ELF-1 (cell line): ENCODE measurements at places on chromosomes 16 and 17.

DNA sequence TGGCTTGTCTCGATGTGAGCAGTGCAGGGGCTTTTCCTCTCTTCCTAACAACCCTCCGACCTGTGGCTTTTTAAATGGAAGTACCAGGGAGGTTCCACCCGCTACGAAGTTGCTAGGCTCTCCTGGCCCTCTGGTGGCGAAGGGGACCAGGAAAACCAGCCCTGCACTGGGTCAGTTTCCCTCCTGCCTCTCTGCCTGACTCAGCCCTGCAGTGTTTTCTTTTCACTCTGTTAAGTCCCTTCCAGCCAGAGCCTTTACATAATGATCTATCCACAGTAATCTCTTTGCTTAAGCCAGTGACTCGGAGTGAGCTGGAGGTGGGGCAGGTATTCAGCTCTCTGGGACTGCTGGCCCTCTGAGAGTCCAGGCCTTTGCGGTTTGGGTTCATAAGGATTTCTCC is 331.3 kb upstream of the EEF2KMT start:
- peak; percentile 77 for DNase-seq

DNA sequence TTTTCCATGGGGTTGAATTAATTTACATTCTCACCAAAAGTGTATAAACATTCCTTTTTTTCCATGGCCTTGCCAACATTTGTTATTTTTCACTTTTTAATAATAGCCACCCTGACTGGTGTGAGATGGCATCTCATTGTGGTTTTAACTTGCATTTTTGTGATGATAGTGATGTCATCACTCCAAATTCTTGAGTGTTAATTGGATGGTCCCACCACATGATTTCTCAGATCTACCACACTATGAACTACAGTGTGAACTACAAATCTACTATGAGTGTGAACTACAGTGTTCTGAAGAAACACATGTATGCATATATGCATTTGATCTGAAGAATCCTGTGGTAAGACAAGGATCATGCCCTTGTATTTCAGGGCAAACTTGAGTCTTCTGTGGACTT is 340.1 kb downstream of the ABCC12 start:
- DNase-seq, result no peak

DNA sequence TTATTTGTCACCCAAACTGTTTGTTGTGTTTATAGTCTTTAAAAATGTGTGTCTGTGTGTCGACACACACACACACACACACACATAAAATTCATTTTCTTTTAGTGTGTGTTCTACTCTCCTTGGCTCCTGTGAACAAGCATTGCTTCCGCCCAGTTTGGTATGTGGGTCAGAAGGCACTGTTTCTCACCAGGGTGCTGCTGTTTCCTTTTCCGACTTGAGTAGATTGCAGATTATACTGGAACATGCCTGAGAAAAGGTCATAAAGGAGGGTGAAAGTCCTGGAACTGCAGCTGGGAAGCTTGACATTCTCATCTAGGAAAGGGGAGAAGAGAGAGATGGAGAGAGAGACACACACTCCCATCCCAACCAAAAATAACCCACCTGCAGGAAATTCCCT is 330.3 kb downstream of the BCAS3 start:
- DNase-seq, result peak; percentile 5

- DNase-seq, result no peak
Observed at GRCh38 chr17:65035704-65036103, 20.8 kb downstream of the GNA13 start.

GRCh38 chr16:50058091-50058771 is 7.5 kb upstream of the HEATR3 start:
- DNase-seq, result no peak

GRCh38 chr16:77273-77806 is 685 bp upstream of the MPG start:
- peak; percentile 82 for DNase-seq

DNA sequence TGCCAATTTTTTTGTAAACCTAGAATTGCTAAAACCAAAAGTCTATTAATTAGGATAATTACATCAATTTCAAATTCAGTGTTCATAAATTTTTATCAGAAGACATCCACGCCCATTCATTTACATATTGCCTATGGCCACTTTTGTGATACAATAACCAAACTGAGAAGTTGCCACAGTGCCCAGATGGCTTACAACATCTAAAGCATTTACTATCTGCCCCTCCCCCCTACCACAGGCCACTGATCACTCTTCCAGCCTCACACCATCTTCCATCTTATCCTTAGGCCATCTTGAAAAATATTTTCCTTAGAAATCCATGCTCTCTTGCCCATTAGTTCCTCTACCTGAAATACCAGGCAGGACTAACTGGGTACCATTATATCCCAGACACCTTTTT is 6.3 kb upstream of the PRKAR1A start:
- no peak for DNase-seq

- DNase-seq, result no peak
Observed at GRCh38 chr16:49623501-49624266, 232.2 kb downstream of the ZNF423 start.

DNA sequence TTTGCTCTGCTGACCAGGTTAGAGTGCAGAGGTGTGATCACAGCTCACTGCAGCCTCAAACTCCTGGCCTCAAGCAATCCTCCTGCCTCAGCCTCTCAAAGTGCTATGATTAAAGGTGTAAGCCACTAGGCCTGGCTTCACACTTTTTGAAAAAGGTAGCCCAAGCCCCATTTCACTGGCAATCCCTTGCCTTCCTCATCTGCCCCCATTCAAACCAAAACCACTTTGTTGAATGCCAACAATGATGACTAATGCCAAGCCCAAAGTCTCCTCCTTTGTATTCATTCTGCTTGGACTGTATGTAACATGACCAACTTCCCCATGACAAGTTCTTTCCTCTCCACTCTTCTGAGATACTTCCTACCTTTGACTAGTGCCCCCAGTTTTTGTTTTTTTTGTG is 33.1 kb downstream of the N4BP1 start:
- no peak for DNase-seq

DNA sequence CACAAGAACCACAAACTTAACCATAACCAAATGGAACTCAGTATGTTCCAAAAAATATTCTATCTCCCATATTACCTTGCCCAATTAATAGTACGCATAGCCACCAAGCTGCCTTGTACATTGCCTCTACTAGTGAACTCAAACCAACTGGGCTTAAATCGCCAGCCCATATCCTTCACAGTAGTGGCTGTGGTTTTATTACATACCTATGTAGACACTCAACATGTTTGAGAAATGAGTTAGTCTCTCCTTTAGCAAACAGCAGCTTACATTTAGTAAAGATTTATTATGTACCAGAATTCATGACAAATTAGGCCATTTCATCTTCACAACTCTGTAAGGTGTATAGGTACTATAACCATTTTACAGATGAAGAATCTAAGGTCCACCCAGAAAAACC is 41.4 kb downstream of the GRB2 start:
- DNase-seq, result no peak

DNA sequence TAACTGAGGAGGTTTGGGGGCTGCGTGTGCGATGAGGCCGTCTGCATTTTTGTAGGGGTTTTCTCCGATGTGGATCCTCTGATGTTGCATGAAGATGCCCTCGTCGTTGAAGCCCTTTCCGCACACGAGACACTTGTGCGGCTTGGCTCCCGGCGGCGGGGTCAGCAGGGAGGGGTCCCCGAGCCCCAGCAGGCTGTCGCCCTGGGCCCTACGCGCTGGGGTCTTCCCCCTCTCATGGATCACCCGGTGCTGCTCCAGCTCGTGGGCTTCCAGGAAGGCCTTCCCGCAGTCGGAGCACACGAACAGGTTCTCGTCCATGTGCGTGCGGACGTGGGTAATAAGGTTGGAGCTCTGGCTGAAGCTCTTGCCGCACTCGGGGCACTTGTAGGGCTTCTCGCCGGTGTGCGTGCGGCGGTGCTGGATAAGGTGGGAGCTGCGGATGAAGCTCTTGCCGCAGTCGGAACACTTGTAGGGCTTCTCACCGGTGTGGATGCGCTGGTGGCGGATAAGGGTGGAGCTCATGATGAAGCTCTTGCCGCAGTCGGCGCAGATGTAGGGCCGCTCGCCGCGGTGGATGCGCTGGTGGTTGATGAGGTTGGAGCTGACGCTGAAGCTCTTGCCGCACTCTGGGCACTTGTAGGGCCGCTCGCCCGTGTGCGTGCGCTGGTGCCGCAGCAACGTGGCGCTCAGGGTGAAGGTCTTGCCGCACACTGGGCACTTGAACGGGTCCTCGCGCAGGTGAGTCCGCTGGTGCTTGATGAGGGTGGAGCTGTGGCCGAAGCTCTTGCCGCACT is 4.3 kb downstream of the ZNF629 start:
- no peak for DNase-seq

GRCh38 chr17:72953621-72954020 is 138.9 kb downstream of the SLC39A11 start:
- DNase-seq, result no peak

DNA sequence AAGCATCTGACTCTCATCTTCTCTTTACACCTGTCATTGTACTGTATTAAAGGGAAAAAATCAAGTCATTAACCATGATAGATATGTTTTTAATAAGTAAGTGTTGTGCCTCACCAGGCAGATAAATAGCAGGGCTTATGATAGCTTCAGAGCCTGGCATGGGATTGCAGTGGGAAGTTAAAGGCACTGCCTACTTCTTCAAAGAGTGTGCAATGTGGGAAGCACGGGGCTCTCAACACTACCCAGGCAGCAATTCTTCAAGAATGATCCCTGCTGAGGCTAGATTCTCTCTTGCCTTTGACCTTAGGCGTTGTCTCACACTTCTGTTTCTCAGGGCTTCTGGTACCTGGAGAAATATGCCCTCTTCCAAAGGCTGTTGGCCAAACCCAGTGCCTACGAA is 297.3 kb downstream of the MAF start:
- DNase-seq, result no peak

DNA sequence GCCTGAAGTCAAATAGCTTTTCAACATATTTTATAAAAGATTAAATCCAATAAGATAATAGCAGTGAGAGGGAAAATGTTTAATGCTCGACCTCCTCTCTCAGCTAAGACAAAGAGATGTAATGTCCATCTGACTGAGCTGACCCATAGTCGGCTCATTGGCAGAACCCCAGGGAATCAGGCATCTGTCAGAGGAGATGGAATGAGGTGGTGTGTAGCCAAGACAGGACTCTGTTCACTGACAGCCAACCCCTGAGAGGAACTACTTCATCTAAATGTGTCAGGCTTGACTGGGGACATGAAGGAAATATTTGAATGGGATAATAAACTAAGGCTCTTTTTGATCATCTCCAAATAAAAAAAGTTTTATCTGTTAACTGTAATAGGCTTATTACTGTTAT is 188.0 kb downstream of the CDH11 start:
- no peak for DNase-seq

GRCh38 chr17:76397687-76398522 is 13.5 kb downstream of the SPHK1 start:
- peak; percentile 86 for DNase-seq

GRCh38 chr17:67121316-67121891 is 77.0 kb downstream of the CACNG1 start:
- no peak for DNase-seq

GRCh38 chr17:31582151-31582907 is 190.9 kb downstream of the RAB11FIP4 start:
- DNase-seq, result no peak

GRCh38 chr16:68257251-68257905 is 6.9 kb upstream of the SLC7A6 start:
- no peak for DNase-seq

GRCh38 chr16:89453501-89454321 is 36.6 kb downstream of the ANKRD11 start:
- DNase-seq, result peak; percentile 34

GRCh38 chr17:7530023-7530900 is 18.6 kb upstream of the TNFSF12 start:
- no peak for DNase-seq

GRCh38 chr16:85564277-85565051 is 48.7 kb upstream of the GSE1 start:
- no peak for DNase-seq

- DNase-seq, result no peak
Observed at GRCh38 chr16:79415983-79416640, 184.4 kb downstream of the MAF start.

GRCh38 chr17:81934098-81934757 is 2.9 kb downstream of the PYCR1 start:
- no peak for DNase-seq

DNA sequence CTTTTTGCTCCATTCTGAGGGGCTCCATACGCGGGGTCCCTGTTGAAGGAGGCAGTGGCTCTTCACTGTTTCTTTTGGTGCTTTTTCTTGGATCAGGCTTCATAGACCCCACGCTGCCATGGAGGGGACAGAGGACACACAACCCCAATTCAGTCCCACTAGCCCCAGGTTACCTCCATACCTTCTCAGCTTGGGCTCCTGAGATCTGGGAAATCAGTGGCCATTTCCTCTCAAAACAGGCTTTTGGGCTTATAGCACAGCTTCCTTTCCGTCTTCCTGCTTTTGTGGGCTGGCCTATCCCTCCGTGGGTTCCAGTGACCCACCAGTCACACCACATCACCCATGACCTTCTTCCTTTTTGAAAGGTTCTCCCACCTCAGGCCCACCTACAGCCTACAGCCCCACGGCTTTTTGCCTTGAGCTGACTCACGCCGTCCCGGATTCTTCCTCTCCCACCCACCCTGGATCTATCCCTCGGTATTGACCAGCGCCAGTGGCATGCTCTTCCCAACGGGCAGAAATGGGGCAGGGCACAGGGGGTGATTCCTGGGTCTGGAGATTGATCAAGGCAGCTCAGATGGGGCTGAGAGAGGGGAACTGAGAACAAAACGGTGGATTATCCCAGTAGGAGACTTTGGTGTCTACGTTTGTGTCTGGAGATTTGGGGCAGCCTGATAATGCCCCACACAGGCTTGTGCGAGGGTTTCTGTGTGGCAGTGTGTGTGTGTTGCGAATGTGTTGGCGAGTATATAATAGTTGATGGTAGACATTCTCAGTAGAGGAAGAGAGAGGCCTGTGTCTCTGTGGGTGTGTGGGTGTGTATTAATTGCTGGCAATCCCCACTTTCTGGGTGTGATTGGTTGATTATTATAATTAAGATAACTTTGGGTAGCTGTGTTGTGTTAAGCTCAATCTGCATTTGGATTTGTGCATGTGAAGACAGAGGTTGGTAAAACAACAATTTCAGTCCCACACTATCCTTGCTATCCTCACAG is 3.8 kb downstream of the TBX21 start:
- DNase-seq, result no peak

- DNase-seq, result peak; percentile 53
Observed at GRCh38 chr17:55641676-55642081, 81.0 kb downstream of the TMEM100 start.

DNA sequence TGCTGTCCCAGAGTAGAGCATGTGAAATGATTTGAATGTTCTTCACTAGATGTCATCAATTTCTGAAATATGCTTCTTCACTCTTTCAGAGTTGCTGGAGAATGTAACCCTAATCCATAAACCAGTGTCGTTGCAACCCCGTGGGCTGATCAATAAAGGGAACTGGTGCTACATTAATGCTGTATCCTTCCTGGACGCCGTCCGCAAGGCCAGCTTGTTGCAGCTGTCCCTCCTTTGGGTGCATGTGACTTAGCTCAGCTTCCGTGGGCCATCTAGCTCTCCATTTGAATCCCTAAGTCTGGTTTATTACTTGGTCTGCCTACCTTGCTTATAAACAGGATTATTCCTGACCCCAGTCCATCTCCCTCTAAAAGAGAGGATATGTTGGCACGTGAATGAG is 58.8 kb downstream of the USP10 start:
- no peak for DNase-seq
